Dorsolateral prefrontal cortex (tissue), 122 donors: ENCODE measurements at places on chromosomes 1 and 21. TPM values are rescaled to one million over a fixed set of nuclear protein-coding genes. Genes with fewer than 3 reads are reported as not detected.
A peak's percentile ranks its signal among the peaks of the same experiment; 100 is the strongest.

GRCh38 chr1:25517476-25518394, 25.7 kb upstream of the LDLRAP1 start:
- DNase-seq: no peak

TTLL10 gene
- total RNA-seq: not detected

GRCh38 chr1:109385417-109385816, 12.3 kb downstream of the SORT1 start:
- DNase-seq: peak; percentile 13

LAMTOR5 gene
- total RNA-seq: 100 TPM

DNA sequence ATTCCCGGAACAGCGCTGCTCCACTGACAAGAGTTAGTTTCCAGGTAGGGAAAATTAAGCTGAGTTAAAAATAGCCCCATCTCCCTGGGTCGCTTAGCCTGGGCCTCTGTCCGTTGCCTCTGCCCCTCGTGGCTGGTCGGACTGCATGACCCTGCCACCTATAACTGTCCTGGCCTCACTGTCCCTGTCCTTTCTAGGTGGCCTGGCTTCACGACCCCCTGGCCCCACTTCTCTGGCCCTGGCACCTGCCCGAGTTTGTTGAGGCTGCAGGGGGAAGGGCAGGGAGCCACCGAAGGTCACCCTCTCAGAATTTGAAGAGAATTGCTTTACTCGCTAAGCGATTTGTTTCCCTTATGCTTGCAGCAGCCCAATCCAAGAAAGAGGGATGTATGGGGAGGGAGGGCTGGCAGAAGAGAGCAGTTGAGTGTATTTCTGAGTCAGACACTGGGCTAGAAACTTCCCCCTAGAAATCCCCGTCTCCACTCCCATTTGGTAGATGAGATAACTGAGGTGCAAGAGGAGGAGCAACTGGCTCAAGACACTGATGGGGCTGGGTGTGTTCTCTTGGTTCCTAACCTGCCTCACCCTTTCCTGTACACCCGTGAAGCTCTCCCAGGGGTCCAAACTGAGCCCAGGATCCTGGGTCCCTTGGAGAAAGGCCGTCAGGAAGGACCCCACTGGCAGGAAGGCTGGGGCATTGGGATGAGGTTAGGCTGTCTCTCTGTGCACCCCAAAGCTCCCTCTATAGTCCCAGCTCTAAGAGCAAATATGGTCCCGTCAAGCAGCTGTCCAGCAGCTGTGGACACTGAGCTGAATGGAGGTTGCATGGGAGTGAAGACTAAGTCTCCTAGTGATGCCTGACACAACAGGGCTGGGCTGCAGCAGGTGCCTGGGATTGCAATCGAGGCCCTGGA, 2.9 kb upstream of the EDN2 start:
- DNase-seq: no peak

SLC37A1 gene
- 11.1 TPM for total RNA-seq

TRAF3IP3 gene
- 1.9 TPM for total RNA-seq

GRCh38 chr1:208179263-208179816, 64.8 kb downstream of the PLXNA2 start:
- no peak for DNase-seq

DNA sequence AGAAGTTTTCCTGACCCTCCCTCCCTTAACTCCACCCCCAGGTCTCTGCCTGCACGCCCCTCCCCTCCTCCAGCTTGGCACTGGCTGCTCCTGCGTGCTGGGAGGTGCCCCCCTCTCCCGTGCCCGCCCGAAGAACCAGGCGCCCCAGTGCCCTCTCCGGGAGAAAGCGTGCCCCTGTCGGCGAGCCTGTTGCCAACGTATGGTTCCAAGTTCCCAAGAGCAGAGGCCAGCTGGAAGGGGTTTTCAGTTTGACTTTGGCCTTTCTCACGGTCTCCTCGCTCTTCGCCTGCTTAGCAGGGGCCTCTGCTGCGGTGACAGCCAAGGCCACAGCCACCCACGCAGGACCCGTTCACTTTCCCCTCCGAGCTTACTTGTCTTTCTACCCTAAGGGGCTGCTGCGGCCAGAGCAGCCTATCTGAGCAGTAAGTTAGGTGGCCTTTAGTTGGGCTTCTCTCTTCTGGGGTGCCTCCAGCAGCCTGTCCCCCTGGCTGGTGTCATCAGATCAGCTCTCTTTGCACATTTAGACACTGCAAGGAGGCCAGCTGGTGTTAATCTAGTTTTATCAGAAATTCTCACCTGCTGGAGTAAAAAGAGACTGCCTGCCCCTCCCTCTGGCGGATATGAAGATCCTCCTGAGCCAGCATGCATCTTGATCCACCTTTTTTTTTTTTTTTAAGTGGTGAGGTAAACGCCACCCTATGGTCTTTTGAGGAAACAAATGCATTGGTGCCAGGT, 1.5 kb downstream of the STUM start:
- peak; percentile 49 for DNase-seq

- no peak for DNase-seq
Observed at GRCh38 chr1:201404055-201404454, 4.9 kb upstream of the LAD1 start.

- no peak for DNase-seq
Observed at GRCh38 chr1:79043506-79043905, 37.0 kb upstream of the ADGRL4 start.

- no peak for DNase-seq
Observed at GRCh38 chr1:112927462-112927990, 28.5 kb downstream of the SLC16A1 start.

DNA sequence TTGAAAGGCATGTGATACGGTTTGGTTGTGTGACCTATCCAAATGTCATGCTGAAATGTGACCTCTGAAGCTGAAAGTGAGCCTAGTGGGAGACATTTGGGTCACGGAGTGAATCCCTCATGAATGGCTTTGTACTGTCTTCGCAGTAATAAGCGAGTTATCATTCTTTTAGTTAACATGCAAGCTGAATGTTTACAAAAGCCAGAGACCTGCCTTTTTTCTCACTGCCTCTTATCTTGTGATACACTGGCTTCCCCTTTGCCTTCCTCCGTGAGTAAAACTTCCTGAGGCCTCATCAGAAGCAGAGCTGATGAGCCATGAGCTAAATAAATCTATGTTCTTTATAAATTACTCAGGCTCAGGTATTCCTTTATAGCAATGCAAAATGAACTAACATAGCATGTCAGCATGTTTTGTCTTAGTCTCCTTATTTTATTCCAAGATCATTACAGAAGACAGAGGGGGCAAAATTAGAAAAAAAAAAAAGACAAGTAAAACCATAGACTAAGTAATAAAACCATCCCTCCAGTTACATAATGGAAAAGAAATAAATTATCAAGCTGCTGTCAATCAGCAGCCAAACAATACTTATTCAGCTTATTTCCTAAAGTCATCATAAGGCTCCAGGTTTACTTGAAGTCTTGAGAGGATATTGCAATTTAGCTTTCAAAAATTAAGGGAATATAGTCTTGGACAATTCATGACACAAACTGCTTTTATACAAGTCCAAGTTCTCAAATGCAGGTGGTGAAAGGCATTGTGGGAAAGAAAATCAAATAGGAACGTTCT, 12.1 kb downstream of the RGS18 start:
- no peak for DNase-seq

- DNase-seq: no peak
Observed at GRCh38 chr1:151718011-151718431, 1.4 kb upstream of the CELF3 start.

DNA sequence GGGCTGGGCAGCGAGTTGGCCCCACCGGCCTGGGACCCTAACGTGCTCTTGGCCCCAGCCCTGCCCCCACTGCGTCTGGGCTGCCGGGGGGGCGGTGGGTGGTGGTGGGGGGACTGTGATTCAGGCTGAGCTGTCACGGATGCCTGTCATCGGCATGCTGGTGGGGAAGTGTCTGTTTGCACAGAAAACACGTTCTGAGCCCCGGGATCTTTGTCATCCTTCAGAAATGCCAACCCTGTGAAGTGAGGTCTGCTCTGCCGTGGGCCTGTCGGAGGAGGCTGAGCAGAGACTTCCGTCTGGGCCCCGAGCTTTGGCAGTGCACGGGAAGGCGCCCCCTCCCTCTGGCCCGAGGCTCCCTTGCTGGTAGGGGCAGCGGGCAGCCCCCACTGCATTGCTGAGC, 24.3 kb upstream of the PLCH2 start:
- DNase-seq: no peak

MIXL1 gene
- not detected for total RNA-seq

DNA sequence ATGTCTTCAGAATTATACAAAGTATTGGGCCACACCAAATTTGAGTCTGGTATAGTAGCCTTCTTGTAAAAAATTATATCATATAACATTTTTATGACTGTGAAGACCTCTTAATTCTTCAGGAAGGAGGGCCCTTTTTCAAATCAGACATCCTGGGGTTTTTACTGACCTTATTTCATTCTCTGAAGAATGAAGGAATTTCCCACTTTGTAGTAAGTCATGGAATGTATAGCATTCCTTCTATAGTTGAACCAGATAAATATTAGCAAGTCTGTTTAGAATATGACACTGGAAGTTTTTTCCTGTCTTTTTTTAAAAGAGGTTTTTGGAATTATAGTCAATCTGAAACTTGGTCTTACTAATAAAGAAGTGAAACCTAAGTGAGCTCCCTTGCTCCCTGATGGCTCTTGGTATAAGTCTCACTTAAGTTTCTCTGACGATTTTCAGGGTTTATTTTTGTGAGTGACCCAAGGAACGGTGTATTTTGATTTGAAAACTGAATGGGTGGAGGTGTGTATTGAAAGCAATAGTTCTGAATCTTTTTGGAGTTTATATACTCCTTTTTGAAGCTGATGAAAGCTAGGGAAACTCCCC, 23.7 kb downstream of the SNX27 start:
- no peak for DNase-seq

EFNA1 gene
- total RNA-seq: 18.9 TPM

- DNase-seq: no peak
Observed at GRCh38 chr1:224116131-224116530, 2.2 kb downstream of the FBXO28 start.

DNA sequence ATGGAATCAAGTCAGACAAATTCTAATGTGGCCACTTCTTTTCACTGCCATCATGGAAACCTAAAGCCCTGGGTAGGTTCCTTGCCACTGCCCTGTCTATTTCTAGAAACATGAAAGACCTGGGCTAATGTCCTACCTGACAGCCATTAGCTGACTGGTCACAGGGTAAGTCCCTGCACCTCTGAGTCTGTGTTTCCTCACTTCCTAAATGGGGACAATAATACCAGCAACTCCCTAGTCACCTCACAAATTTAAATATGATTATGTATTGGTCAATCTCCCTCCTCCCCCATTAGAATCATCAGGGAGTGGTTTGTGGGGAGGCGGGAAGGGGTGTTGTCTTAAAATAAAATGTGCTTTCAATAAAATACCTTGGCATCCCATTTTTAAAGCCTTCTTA, 2.2 kb downstream of the CREG1 start:
- no peak for DNase-seq

DNA sequence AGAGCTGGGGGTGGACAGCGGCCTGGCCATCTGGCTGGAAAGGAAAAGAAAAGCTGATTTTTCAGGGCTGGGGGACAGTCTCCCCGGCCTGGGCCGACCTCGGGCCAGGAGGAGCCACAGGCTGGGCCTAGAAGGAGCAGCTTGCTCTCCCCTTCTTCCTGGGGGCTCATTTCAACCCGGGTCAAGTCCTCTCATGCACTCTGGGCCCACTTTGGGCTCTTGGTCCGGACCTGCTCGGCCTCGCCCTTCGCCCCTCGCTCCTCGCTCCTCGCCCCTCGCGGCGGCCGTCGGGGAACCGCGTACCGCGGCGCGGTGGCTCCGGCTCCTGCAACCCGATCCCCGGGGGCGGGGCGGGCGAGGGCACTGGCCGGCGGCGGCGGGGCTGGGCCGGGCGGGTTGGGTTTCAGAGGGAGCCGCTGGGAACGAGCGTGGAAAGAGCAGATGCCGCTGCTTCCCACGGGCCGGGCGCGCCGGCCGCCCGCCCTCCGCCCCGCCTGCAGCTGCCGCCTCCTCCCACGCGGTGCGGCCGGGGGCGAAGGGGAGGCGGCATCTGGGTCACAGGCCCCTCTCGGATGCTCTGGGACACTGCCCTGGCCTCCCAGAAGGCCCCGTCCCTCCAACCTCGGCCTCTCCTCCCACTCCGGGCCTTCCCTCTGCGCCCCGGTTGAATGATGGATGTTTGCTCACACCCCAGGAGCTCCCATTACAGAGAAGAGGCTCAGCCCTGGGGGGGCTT, 6.6 kb downstream of the HEYL start:
- no peak for DNase-seq

- DNase-seq: no peak
Observed at GRCh38 chr1:153793261-153793972, 18.2 kb downstream of the SLC27A3 start.

DNA sequence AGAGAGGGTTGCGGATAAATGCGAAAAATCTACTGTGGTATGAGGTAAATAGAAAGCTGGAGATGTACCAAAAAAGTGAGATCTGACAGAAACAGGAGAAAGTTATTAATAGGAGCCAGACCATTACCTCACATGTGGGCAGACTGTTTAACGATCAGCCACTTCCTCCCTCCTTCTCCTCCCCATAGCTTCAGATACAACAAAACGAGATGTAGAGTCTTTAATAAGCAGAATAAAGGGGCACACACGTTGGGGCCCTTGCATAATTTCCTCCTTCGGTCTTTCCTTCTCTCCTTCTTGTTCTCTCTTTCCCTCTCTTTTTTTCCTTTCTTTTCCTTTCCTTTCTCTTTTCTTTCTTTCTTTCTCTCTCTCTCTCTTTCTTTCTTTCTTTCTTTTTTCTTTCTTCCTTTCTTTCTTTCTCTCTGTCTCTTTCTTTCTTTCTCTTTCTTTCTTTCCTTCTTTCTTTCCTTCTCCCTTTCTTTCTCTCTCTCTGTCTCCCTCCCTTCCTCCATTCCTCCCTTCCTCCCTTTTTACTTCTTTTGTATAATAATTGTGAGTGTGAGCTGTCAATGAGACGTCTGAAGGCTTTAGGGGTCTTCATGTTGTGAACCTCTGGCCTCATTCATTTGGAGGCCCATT, 242.1 kb downstream of the GRIK1 start:
- DNase-seq: no peak
